CD4-positive, alpha-beta T cell treated with Interleukin-10 for 1 hour (primary cell): ENCODE measurements at places on chromosomes 4 and X.

DNA sequence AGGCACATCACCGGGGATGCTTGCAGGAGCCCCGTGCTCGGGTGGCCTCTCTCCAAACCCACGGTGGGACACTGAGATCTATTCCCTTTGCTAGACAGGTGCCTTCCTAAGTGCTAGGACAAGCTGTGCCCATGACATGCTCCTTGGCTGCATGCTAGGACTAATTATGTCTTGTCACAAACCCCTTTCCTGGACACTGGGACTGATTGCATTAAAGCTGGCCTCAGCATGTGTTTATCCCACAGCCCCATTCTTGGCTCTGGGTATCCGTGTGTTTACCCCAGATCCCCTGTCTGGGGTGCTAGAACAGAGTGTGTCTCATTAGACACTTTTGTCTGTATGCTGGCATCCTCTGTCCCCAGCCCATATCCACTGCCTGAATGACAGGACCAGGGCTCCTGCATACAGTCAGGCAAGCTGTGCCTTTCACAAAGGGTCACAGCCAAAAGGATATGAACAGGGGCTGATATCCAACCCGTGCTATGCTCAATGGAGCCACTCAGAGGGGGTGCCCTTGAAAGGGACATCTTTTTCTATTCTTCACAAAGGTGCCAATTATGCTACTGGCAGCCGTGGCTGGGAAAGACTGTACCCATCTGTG is 9.2 kb upstream of the IQSEC2 start:
- DNase-seq, result no peak

DNA sequence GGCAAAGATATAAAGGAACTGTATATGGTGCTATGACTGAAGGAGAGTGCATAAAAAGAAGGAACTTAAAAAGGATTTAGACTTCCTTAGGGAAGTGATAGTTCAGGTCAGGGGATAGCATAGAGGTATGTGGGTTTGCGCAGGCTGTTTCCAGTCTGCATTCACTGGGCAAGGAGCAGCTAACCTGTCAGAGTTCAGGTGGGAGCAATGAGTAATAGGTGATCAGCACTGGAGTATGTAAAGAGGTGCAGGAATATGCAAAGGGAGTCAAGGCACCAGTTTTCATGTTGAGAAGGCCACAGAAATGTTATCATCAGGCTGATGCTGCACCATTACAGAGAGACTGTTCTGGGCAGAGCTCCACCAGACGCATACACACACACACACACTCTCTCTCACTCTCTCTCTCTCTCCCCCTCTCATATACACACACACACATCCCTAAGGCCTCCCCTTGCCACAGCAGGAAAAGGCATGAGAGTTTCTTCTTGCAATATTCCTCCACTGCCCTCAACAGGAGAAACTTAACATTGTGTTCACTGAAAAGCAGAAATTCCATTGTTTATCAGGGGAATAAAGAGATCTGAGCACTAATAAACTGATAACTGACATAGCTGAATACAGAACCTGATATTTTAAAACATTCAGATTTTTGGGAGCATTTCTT is 256.4 kb upstream of the GRID2 start:
- DNase-seq, result no peak

GRCh38 chrX:121558886-121559285 is 511.5 kb downstream of the GLUD2 start:
- DNase-seq, result no peak

DNA sequence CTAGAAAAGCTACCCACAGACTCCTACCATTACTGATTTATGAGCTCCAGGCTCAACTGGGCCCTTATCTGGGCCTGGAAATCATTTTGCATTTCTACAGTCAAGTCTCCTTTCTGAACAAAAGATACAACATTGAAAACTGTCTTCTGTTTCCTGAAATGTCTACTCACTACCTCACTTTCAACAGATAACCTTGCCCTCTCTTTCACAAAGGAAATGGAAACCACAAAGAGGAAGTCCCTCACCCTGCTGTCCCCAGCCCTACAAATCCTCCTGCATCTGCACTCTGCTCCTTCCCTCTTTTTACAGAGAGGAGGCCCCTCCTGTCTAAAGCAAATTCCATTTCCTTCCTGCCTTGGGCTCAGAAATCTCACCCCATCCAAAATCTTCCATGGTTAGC is 24.8 kb upstream of the CYBB start:
- DNase-seq, result peak; percentile 45

- DNase-seq, result no peak
Observed at GRCh38 chr4:26762650-26763049, 98.0 kb upstream of the STIM2 start.

DNA sequence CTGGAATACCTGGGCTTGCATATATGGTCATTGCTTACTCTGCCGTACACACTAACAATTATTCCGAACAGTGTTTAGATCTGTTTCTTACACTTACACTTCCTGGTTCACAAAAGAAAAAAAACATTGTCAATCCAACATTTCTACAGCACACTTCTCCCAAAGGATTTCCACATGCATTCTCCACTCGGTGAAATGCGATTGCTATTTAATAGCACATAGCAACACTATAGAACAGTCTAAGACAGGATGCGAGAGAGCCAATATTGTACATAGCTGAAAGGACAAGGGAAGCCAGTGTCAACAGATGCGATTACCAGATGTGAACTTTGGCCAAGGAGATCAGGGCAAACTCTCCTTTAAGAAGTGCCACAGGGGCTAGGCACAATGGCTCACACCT is 220.7 kb upstream of the GPC4 start:
- DNase-seq, result no peak

GRCh38 chr4:118883861-118884260 is 4.8 kb upstream of the SYNPO2 start:
- no peak for DNase-seq

DNA sequence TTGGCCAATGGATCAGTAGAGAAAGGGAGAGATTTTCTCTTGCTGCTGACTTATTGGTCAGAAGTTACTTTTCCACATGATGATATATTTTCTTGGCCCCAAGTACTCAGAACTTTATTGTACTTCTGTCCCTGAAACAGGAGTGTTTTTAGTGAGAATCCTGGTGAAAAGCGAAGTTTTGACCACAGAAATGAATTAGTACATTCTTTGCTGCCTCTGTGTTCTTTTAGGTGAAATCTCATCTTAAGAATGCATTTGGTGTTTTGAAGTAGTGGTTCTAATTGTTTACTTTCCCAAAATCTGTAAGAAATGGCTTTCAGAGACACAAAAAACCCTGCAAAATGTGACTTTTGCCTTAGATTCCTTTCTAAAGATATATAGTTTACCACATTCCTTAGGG is 240.4 kb downstream of the FRMPD4 start:
- DNase-seq, result no peak

DNA sequence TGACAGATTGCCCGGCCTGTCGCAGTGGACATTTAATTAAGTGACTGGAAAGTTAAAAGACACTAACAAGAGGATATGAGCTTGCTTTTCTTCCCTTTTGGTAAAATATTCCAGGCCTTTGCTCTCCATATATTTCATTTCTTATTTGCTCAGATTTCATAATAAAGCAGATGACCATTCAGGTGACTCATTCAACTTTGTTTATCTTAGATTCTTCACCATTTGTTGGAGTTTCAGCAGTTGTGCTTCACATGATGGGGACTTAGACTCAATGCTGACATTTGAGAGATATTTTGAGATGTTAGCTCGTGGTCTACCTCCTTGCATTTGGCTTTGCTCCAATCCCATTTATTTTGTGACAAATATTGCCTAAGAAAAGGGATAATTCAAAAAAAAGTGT is 312.2 kb downstream of the ARHGAP24 start:
- DNase-seq, result no peak

- peak; percentile 72 for DNase-seq
Observed at GRCh38 chr4:38034986-38035882, 75.0 kb downstream of the PTTG2 start.

- DNase-seq, result no peak
Observed at GRCh38 chr4:73142995-73143547, 73.6 kb upstream of the COX18 start.

GRCh38 chr4:25538430-25538829 is 117.2 kb upstream of the SLC34A2 start:
- no peak for DNase-seq

- DNase-seq, result no peak
Observed at GRCh38 chr4:181756451-181757095, 486.6 kb upstream of the TENM3 start.

DNA sequence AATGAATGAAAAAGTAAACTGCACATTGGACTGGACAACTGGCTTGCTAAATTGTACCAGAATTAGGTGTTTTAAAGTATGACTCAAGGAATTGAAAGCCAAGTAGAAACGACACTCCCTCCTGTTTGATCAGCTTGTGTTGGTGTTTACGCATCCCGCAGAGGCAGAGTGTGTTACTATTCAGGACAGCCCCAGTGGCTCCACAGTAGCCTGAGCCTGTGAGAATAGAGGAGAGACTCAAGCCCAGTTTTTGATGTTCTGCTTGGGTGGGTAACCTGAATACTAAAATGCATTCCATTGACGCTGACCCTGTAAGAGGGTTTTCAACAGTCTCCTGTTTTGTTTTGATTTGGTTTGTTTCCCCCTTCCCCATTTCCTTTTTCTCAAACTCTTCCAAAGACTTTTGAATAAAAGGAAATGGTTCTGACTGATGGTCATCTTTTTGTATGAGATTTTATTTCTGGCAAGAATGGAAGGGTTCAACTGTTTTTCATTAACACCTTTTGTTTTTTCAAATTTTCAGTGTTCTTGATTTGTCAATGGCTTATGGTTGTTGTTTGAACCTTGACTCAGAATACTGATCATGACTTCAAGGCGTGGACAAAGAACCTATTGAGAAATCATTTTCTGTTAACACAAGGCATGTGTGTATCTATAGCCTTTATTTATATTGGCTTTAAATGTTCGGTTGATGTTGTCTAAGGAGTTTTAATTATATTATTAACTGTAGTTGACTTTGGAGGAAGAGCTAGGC is 10.2 kb downstream of the ADGRL3 start:
- DNase-seq, result no peak

DNA sequence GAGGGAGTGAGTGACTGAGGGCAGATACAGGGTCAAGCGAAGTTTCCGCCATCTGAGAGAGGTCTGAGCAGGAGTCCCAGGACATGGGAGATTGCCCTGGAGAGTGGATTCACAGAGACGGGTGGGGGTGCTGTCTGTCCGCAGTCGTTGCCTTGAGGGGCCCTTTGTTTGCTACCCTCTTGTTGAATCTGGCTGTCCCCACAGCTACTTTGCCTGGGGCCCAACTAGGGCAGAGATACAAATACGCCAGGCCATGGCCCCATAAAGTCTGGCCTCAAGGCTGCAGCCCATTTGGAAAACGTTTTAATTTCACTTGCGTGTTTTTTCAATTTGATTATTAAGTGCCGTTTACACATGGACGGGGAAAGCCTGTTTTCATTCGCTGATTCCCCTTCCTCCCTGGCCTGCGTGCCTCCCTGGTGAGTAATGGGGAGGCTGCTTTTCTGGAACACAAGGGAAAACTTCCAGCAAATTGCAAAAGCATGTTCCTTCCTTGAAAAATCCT is 134.4 kb downstream of the SMIM20 start:
- DNase-seq, result no peak

GRCh38 chrX:30680618-30681017 is 27.4 kb downstream of the GK start:
- no peak for DNase-seq

DNA sequence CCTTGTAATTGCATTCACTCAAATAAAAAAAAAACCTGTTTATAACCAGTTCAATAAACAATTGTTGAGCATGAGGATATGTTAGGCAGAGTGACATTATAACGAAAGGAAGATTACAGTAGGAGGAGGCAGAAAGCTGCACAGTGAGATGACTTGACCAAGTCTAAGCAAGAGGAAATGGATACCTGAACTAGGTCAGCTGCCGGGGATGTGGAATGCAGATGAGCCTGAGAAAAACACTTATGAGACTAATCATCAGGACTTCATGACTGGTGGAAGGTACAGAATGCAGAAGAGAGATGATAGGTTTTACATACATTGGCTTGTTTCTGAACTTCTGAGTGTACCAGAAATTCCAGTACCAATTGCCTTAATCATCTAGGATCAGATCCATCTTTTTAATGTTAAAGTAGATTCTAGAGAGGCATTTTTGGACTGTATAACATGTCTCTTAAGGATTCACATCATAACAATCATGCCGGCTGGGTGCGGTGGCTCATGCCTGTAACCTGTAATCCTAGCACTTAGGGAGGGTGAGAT is 208.1 kb upstream of the PPP3CA start:
- DNase-seq, result no peak

DNA sequence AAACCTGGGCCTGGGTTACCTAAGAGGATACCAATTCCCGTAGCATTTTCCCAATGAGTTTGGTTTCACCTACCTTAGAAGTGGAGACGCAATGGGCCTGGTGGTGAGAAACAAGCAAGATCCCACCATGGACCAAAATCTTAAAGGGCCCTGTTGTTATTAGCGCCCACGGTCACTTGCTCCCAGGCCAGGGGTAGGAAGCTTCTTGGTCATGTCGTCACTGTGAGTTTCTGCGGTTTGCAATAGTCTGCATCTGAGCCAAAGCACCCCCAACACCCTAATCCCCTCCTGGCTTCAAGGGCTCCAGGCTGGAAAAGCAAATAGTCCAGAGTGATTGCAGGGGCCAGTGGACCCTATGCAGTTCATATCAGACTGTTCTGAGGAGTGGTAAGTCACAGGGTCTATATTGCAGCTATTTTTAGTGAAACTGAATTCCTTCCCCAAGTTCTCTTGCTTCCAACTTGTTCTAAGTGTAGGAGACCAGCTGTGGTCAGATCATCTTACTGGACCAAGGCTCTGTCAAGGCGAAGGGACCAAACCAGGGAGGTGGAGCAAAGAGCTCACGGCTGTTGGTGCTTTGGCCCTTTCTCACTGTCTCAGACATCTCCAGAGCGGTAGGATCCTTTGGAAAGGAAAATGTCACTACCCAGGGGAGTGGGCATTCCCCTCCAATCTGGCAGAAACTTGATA is 307.9 kb upstream of the F9 start:
- no peak for DNase-seq

GRCh38 chrX:31580227-31580626 is 508.4 kb upstream of the FTHL17 start:
- no peak for DNase-seq

DNA sequence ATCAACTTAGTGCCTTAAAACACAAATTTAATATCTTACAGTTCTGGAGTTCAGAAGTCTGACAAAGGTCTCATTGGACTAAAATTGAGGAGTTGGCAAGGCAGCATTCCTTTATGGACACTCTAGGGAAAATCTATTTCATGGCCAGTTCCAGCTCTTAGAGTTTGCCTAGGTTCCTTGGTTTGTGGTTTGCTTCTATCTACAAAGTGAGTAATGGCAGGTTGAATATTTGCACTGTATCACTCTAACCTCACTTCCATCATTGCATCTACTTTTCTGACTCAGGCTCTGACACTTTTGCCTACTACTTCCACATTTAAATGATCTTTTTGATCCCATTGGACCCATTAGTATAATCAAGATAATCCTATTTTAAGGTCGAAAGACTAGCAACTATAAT is 64.7 kb upstream of the PCDH10 start:
- no peak for DNase-seq
